Uterine smooth muscle cell (primary cell): ENCODE measurements at places on chromosomes 7 and 10. TPM values are rescaled to one million over a fixed set of nuclear protein-coding genes. Genes with fewer than 3 reads are reported as not detected.

Gene STMP1
- 15.0 and 15.6 TPM in 2 replicates for total RNA-seq

Gene ADAM8
- 8.1 and 11.0 TPM in 2 replicates for total RNA-seq

Gene TWIST1
- 41.5 and 51.1 TPM in 2 replicates for total RNA-seq

Gene BCCIP
- total RNA-seq, result 52.5 and 78.0 TPM in 2 replicates

Gene SMKR1
- 0.25 and 0.44 TPM in 2 replicates for total RNA-seq

Gene CFAP69
- total RNA-seq, result 4.4 and 6.2 TPM in 2 replicates

Gene GPER1
- total RNA-seq, result 3.0 and 4.5 TPM in 2 replicates

Gene MET
- total RNA-seq, result 128 and 238 TPM in 2 replicates
